ENCODE measurements at places on chromosomes 16 and 17. TPM values are rescaled to one million over a fixed set of nuclear protein-coding genes. Genes with fewer than 3 reads are reported as not detected.

DNA sequence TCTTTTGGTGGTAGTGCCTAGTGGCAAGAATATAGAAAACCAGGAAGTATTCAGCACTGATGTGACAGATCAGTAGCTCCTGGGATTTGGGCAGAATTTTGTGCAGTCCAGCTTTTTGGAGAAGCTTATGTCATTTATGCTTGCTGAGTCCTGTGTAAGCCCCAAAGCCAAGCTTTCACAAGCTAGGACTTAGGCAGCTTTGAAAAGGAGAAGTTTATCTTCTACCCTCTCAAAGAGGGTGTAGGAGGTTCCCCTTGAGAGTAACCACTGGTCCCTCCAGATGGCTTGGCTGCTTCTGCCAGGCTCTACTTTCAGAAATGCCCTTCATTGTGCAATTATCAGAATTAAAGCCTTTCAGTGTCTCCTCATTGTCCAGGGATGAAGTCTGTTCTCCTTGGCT, 78.8 kb downstream of the CES1 start:
- DNase-seq: no peak

Gene SALL1
- 70.7 TPM for total RNA-seq

DNA sequence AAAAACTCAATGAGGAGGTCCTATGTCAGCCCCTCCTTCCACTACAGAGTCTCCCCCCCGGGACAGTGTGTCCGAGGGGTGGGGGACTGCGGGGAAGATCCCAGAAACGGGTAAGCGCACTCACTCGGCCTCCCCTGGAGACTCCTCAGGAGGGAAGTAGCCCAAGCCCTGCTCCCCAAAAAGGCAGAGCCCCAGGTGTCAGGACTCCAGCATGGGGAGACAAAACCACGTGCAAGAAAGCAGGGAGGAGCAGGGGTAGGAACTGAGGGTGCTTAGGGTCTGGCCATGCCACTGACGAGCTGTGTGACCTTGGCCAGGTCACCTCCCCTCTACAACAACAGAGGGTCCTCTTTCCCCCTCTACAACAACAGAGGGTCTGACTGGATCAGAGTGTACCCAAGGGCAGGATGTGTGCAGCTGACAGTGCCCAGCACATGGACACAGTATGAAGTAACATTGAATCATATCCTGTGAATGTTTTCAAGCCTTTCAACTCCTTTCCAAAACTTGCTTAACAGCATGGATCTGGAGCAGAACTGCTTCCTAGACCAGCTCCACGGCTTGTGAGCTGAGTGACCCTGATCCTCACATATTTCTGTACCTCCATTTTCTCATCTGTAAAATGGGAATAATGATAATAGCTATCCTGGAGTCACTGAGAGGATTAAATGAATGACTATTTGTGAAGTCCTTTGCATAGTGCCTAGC, 2.1 kb upstream of the NAGS start:
- DNase-seq: no peak

Gene ARL5C
- total RNA-seq: not detected

- DNase-seq: no peak
Observed at GRCh38 chr17:3400055-3400454, 1.8 kb upstream of the OR1E1 start.

Gene ABCA10
- 0.21 TPM for total RNA-seq

Gene SGCA
- 1.5 TPM for total RNA-seq

Gene HOXB8
- total RNA-seq: not detected

Gene OR3A3
- total RNA-seq: not detected

GRCh38 chr16:50522324-50522723, 25.9 kb upstream of the NKD1 start:
- no peak for DNase-seq

Gene SCARF1
- total RNA-seq: 1.1 TPM

GRCh38 chr17:15946611-15947120, 1.7 kb downstream of the ADORA2B start:
- no peak for DNase-seq

- no peak for DNase-seq
Observed at GRCh38 chr17:36880268-36880905, 56.9 kb upstream of the LHX1 start.

DNA sequence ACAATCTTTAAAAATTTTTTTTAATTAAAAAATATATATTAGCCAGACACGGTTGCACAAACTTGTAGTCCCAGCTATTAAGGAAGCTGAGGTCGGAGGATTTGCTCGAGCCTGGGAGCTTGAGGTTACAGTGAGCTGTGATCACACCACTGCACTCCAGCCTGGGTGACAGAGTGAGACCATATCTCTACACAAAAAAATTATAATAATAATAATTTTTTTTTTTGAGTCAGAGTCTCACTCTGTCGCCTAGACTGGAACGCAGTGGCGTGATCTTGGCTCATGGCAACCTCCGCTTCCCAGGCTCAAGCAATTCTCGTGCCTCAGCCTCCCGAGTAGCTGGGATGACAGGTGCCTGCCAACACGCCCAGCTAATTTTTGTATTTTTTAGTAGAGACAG, 23.8 kb downstream of the LITAF start:
- no peak for DNase-seq

GRCh38 chr17:948284-948852, 31.2 kb downstream of the NXN start:
- DNase-seq: peak; percentile 73

All from neural progenitor cell (in vitro differentiated cells).